RWPE1 (cell line): ENCODE measurements at places on chromosomes 12 and 14.
A peak's percentile ranks its signal among the peaks of the same experiment; 100 is the strongest.

DNA sequence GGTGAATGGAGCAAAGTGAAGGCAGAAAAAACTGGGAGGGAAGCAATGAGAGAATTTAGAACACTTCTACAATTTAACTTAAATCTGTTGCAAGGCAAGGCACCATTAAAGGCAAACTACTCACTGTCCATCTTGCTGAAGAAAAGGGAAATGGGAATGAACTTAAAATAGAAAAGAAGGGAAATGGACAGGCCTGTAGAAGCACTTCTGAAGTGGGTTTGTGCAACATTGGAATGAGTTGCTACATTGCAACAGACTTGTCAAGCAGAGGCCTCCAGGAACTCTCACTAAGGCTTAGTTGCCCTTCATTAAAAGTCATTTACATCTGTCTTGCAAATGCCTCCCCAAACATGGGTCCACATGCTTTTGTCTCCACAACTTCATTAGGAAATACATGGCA lies 13.7 kb upstream of the OR10AD1 start:
- no peak for DNase-seq

- DNase-seq = no peak
Observed at GRCh38 chr12:108349278-108349688, 10.2 kb upstream of the CMKLR1 start.

DNA sequence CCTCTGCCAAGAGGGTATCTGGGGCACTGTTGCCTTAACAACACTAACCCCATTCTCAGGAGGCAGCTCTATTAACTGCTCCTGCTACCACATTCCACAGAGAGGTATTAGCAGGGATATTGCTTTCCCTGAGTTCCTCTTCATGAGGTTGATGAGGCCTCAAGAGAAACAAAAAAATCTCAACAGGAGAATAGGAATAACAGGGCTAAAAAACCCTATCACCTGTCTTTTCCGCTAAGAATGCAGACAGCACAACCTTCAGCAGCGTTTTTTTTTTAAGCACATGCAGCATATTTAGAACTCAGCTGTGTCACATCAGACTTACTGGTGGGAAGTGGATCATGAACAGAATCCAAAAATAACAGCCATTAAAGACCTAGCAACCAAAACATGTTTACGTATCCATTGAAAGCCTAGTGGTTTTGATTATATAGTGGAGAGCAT lies 29.2 kb downstream of the ATF7 start:
- DNase-seq = no peak

DNA sequence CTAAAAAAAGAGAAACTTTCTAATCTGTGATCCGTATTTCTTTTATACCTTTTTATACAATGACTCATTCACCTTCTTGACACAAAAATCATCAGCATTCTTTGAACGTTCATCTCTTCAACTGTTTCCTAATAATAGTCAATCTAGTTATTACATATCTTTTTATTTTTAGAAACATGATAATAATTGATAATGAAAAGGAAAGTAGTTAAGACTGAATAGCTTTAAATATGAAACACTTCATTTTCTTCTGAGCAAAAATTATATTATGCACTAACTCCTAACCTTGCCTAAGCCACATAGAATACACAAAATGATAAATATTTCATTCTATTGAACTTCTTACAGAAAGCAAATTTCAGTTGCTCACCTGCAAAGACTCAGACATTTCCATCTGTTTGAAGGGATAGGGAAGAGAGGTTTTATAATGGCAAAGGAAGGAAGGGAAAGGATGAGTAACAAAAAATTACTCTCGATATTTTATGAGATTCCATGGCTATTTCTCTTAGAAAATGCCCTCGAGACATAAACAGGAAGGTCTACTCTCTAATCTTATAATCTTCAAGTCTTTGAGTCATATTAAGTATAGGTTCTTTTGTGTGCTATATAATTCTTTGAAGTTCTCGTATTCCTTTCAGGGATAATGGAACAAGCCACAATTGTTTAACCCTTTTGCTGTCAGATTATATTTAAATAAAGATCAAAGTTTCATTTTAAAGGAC lies 7.5 kb upstream of the KLHL42 start:
- peak; percentile 34 for DNase-seq

DNA sequence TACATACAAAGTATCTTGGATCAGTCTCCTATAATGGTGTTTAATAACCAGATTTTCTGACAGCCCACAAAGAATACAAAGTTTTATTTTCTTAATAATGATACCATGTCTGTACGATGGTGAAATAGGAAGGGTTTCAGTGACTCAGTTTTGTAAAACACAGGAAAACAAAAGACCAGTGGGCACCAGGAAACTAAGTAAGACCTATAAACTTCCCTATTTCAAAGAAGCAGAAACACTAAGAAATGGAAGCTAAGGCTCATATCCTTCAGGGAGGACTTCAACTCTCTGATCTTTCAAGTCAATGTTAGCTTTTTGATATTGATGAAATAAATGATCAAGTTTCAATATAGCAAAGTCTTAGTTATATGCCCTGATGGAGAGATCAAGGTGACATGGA lies 196.0 kb downstream of the DUSP6 start:
- DNase-seq = no peak

DNA sequence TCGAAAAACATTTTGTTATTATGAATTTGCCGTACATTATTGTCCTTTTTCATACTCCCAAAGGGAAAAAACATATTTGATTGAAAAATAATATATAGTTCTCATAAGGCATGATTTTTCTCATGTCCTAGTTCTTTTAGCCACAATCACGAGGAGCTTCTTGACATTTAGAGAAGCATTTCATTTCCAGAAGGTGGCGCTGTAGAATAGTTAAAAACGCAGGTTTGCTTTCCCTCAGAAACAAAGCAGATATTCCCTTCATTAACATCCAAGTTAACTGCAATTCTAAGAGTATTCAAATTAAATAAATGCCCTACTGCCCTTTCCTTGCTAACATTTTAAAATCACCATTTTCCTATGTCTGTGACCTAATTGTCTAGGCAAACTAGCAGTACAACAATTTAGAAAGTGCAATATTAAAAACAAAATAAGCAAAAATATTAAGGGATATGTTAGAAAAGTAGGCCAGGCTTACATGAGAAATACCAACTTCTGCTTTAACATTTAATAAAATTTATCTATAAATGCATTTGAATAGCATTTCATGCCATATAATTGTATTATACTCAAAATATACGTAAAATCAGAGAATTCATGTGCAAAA lies 10.9 kb upstream of the PIK3C2G start:
- peak; percentile 25 for DNase-seq

DNA sequence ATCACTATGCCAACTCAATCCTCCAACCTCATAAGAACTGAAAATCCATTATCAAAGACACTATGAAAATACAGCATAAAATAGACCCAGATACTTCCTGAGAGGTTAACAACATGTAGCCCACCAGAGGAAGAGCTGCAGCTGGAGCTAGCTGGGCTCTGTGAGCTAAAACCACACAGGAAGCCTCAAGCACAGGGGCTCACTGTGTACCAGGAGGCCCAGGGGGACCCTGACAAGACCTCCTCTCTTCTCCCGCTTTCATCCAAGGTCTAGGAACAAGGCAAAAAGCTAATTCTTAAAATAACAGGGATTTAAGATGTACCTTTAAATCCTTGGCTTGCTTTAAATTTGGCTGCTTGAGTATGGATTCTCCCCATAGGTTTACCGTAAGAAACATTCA lies 53.6 kb downstream of the EIF2S3B start:
- DNase-seq = no peak

DNA sequence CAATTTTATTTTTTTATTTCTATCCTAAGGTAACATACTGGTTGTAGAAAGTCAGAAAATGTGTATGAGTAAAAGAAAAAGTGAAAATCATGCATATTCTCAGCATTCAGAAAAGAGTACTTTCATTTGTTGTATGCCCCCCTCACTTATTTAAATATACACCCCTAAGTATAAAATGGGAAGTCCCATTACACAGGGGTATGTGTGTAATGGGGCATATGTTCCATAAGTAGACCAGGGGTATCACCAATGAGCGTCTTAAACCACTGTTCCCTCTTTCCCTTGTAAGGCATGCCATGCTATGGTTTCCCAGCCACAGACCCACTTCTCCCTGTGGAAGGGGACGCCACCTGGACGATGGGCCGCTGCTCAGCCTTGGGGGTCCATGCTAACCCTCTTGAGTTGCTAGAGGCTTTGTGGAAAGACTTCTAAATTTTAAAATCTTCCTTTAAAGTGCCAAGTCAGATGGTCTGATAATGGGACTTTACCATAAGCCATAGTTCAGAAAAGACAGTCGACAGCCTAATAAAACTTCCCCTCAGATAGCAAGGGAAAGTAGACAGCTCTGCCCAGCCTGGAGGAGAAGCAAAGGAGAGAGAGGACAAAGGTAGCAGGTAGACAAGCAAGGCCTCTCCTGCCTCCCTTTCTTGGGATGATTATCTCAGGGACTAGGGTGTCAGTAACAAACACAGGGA lies 118.2 kb downstream of the ZFP36L1 start:
- no peak for DNase-seq

GRCh38 chr14:91380610-91381371 lies 36.8 kb downstream of the CCDC88C start:
- no peak for DNase-seq

DNA sequence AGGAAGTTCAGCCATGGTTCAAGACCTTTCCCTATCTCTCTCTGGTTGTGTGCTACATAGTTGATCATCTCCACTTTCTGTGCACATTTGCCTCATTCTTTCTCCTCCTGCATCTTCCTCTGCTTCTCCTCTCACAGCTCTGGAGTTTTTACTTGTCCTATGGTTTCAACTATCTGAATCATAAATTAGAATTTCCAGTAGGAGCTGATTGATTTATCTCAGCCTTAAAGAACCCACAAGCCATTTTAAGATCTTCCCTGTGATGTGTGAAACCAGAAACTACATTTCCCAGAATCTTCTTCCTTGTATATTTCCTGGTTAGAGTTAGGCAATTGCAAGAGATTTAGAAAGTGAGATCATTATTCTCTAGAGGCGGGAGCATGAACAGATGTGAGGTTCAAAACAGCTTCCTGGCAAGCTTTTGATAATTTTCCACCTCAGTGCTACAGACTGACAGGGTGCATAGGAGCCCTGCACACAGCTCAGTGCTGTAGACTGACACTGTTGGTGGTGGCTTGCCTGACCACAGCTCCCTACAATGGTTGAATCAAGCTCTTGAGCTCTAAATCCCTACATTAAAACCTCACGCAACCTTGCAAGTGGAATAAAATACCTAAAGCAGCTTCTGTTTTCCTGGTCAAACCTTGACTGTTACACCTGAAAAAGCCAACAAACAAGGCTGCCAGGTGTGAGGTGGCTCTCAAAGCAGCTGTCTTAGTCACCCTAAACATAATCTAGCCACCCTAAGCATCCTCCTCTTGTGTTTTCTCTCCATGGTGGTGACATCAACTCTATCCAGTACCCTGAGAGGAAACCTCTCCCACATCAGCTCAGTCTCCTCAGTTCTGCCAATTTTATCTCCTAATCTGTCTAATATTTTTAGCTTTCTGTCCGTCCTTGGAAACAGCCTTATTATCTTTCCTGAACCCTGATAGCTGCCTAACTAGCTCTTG lies 21.5 kb upstream of the IFNG start:
- no peak for DNase-seq
